ENCODE measurements at places on chromosomes 12 and 14.

DNA sequence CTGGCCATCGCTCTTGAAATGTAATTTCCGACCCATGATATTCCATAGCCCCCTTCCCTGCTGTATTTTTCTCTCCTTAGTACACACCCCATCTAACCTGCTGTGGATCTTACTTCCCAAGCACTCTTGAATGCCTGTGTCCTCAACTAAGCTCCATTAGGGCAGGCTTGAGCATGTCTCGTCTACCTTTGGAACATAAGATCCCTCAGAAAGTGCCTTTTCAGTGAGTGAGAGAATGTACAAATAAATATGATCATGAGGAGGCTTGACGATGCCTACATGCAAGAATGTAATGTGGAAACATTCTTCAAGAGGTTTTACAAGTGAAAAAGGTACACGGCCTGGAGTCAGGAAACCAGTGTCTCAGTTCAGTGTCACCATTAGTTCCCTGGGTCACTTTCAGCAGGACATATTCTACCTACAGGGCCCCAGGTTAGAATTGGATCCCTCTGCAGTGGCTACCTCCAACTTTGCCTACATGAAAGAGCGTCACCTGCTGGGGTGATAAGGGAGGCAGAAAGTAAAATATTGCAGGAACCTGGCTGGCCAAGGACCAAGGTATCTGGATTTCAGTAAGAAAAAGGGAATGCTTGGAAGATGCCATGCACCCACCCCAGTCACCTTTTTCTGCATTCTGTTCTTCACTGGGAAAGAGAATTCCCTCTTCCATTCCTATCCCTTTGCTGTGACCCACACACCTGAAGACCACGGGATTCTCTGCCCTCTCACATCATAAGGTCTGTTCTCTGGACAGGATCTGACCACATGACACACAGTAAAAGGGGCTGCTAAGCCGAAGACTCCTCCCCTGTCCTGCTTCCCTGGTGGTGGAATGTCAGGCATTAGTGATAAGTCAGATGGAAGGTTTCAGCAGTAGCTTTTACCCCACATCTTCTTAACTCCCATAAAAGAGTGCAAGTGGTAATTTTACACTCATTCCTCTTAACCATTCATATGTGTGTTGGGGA, 24.6 kb upstream of the SERPINA1 start:
- peak; percentile 37 for DNase-seq

DNA sequence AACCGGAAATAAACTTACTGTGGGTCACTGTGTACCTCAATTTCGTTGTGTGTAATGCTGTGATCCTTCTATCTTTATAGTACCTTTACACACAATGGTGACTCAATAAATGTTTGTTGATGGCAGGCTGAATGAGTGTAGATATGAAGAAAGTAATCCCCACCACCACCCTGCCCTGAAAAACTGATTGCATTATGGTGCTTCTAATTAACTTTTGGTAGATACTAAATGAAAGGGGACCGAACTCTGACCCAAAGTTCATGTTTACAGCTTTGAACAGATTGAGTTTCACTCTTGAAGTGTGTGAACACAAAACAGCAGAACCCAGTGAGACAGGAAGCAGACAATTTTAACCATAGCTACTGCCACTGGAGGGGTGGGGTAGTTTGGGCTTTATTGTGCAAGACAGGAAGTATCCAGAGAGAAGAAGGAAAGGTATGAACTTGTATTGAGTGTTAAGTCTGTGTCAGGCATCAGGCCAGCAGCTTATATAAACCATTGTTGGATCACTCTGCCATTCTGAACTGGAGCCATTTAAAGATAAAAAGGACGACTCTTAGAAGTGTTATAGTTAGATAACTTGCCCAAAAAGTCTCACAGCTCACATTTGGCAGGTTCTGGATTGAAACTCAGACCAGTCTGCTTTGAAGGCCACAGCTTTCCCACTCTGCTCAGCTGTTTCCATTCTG, 197.0 kb upstream of the AMIGO2 start:
- peak; percentile 85 for DNase-seq

- DNase-seq = no peak
These were observed 49.4 kb downstream of the TPCN1 start for GRCh38 chr12:113270709-113271009.

DNA sequence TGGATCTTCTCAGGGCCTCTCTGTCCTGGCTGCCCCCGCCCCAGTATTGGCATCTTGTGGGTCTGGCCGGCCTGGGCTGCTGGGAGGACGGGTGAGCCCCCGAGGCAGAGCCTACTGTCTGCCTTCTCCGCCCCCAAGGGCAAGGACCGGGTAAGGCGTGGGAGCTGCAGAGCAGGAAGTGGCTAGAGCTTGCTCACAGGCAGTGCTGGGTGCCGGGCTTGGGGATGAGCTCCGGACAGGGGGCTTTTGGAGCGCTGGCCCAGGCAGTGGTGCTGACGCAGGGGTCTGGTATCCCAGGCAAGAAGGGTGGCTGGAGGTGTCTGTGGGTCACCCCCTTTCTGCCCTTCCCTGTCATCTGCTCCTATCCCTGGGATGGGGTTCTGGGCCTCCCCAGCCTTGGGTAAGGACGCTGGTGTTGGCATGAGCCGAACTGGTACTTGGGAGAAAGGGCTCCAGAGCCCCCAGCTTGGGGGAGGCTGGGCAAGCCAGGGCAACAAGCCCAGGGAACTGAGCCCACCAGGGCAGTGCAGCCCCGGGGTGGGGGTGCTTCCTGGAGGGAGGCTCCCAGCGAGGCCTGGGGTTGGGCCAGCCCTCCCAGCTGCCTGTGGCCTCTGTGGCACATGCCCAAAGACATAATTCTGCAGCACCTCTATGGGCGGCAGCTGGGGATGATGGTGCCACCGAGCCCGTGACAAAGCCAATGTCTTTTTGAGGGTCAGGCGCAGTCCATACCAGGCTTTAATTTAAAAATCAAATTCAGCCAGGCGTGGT, 126.3 kb downstream of the KIF26A start:
- DNase-seq = no peak

DNA sequence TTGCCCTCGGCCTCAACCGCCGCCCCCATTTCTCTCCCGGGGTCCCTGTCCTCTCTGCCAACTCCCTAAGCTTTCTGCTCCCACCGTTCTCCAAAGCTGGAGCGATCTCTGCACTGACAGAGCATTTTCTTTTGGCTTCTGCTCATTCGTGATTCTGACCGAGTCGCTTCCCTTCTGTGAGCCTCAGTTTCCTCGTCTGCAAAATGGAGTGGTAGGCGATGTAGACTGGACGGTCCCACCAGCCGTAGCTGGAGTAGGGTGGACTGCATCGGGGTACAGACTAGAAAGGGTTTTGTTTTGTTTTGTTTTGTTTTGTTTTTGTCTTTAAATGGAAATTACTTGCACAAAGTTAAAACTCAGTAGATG, 2.4 kb downstream of the VSX2 start:
- DNase-seq = peak; percentile 25

DNA sequence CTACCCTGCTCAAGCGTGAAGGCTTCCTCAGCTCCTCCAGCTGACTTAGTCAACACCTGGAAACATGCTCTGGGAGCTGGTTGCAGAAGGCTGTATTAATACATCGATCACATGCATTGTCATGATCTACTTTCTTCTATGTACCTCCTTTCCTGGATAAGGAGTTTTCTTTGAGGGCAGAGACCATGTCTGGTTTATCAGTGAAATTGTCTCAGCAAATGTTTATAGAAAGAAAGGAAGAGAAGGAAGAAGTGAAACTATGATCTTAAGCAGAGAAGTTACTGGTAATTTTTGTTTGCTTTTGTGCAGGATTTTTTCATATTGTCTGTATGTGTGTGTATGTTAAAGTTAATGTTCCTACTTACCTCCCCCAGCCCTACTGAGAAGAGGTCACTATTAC, 4.5 kb downstream of the DYRK4 start:
- no peak for DNase-seq

GRCh38 chr14:34460841-34461240, 1.2 kb downstream of the SPTSSA start:
- no peak for DNase-seq

DNA sequence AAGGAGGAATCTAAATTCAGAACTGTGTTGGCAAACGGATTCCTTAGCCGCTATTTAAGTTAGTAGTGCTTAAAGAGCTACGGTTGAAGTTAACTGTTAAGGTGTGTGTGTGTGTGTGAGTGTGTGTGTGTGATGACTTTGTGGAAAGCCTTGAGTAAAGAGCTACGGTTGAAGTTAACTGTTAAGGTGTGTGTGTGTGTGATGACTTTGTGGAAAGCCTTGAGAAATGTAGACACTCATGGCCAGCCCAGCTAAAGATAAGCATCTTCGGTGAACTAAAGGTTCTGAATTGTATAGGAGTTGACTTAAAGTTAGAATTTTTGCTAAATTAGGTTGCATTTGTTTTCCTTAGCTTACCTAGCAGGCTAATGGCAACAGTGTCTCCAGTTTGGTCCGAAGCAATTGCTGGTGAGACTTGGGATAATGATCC, 1.4 kb downstream of the KTN1 start:
- no peak for DNase-seq

DNA sequence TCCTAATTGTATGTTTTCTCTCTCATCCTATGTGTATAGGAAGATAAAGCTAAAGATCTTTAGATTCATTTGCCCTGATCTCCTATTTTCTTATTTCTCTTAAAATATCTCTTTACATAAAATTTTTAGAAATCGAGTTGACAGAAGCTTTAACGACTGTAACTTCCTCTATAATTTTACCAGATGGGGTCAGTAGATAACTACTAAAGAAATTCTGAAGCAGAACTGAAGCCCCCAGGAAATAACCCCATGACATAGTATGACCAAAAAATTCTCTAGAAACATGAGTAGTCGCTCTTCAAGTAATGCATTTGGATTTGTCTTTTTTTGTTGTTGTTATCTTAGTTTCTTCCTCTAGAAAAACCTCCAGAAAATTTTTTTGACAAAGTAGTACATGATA, 288.0 kb downstream of the ERC1 start:
- no peak for DNase-seq
